Activated naive CD4-positive, alpha-beta T cell (primary cell): ENCODE measurements at places on chromosomes 7 and 10.

- DNase-seq = no peak
Measured at GRCh38 chr10:68561865-68562649, 1.9 kb downstream of the TET1 start.

DNA sequence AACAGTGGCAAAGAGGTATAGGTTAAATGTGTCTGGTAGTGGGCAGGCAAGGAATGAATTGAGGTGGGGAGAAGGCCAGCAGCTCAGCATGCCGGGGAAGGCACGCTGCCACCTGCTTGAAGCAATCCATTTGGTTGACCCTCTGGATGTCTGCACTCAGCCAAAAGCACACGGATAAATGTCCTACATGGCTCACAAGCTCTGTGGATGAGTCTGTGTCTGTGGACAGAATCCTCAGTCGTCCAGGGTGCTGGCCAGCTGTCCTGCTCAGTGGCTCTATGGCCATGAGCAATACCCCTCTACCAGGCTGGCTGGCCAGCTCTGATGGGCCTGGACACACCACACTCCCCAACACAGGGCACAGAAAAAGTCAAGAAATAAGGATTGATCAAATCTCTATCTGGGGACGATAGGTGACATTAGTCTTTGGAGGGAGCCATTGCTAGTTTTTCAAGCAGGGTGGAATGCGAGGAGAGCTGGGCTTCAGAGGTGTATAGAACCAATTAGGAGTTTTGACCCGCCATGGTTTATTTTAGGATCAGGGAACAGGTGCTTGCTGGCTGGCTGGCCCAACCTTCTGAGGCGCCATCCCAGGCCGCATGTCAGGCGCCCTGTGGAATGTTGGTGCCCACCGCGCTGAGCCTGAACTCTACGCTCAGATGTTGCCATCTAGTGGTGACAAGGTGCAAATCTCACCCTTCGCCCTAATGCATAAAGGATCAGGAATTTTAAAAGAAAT, 493.4 kb downstream of the TNS3 start:
- DNase-seq = no peak

GRCh38 chr7:22201186-22201880, 155.6 kb downstream of the RAPGEF5 start:
- DNase-seq = no peak

- no peak for DNase-seq
Measured at GRCh38 chr10:100967332-100967731, 2.0 kb upstream of the SEMA4G start.

- no peak for DNase-seq
Measured at GRCh38 chr10:88849234-88849633, 2.4 kb downstream of the ANKRD22 start.

DNA sequence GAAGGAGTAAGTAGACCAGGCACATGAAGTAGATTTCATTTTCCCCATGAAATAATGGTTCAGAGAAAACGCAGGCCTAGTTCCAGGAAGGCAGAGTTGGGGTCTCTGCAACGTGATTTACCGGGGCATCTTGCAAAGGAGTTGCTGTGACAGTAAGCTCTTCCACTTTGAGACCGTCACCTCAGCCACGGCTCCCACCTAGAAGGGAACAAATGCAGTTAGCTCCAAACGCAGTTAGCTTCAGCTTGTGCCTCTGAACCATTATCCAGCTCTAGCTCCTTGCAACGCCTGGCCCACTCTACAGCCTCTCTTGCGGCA, 7.0 kb upstream of the MYO1G start:
- DNase-seq = no peak

GRCh38 chr10:131186547-131187253, 124.8 kb downstream of the TCERG1L start:
- no peak for DNase-seq

DNA sequence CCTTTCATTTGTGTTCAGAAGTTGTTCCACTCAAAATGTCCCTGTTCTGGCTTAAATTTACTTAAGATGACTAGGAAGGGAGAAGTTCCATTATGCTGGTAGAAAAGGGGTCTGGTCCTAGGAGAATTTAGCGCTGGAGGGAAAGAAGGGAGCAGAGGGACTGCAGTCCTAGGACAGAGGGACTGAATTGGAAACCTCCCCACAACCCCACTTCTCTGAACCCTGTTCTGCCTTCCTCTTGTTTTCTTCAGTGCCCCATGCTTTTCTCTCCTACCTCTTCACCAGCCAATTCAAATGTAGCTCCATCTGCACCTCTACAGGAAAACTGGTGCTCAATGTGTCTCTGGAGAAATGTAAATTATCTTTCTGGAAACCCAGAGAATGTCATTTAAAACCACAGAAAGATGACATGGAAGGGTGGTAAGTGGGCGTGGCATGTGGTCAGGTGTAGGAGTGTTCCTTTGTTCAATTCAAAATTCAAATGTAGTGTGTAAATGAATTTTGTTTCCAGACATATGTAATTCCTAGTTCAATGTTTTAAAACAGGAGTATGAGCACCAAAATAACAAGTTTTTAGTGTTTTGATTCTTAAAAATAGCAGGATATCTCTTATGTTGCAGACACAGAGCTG, 24.0 kb upstream of the RHOBTB1 start:
- no peak for DNase-seq

GRCh38 chr7:46494441-46494840, 573.4 kb upstream of the IGFBP3 start:
- no peak for DNase-seq

- DNase-seq = no peak
Measured at GRCh38 chr7:148481971-148482626, 108.5 kb upstream of the C7orf33 start.

DNA sequence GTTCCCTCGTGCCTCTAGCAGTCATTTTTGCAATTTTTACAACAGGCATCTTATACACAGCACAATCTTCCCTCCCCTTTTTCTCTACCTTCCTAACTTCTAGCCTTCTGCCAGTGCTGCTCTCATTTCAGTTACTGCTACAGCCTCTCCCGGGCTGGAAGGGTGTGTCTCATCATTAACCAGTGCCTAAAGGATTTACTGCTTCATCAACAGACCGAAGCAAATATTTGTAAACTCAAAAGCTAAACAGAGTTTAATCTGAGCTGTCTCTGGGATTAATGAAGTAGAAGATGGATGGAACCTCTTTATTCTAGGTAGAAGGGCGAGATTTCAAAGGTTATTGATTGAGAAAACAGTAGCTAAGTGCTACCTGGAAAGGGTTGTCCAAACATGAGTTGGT, 94.3 kb downstream of the PRPF18 start:
- no peak for DNase-seq

DNA sequence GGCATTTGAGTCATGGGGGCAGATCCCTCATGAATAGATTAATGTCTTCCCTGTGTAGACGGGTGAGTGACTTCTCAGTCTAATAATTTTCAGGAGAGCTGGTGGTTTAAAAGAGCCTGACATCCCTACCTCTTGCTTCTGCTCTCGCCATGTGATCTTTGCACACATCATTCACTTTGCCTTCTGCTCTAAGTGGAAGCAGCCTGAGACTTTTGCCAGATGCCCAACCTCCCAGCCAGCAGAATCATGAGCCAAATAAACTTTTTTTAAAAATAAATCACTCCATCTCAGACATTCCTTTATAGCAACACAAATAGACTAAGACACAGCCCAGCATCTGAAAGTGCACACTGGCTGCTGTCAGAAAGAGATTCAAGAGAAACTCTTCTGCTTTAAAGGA, 155.2 kb downstream of the ZNF365 start:
- no peak for DNase-seq

DNA sequence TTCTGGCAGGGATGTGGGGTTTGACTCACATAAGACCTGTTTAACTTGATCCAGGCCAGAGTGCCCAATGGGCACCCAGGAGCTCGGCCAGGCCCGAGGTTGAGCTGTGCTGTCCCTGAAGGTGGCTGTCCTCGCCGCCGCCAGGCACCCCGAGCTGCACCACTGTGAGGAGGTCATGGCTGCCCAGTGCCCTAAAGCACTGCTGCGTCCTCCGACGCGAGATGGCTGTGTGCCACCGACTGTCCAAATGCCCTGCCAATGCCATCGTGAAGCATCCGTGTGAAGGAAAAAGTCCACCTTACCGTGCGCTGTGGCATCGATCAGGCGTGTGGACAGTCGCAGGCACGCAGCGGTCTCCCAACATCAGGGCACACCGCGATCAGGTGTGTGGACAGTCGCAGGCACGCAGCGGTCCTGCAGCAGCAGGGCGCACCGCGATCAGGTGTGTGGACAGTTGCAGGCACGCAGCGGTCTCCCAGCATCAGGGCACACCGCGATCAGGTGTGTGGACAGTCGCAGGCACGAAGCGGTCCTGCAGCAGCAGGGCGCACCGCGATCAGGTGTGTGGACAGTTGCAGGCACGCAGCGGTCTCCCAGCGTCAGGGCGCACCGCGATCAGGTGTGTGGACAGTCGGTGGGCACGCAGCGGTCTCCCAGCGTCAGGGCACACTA, 120.3 kb downstream of the VIPR2 start:
- DNase-seq = no peak

GRCh38 chr7:106893591-106893990, 28.5 kb downstream of the PIK3CG start:
- DNase-seq = no peak

- DNase-seq = no peak
Measured at GRCh38 chr7:124783271-124783670, 17.7 kb upstream of the GPR37 start.

DNA sequence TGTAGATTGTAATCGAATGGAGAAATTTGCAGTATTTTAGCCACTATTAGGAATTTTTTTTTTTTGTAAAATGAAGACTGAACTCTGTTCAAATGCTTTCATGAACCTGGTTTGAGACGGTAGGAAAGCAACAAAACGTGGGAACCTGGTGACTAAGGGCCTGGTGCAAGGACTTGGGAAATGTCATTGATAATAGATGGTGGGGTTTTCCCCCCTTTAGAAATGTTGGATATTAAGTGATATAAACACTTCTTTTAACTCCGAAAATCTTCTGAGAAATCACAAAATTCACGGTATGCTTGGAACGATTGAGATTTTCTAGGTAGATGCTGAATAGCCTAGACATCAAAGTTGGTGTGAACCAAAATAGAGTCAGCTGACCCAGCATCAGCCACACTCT, 6.4 kb downstream of the IFIT2 start:
- DNase-seq = no peak

- DNase-seq = no peak
Measured at GRCh38 chr10:6211671-6212635, 9.2 kb downstream of the PFKFB3 start.

DNA sequence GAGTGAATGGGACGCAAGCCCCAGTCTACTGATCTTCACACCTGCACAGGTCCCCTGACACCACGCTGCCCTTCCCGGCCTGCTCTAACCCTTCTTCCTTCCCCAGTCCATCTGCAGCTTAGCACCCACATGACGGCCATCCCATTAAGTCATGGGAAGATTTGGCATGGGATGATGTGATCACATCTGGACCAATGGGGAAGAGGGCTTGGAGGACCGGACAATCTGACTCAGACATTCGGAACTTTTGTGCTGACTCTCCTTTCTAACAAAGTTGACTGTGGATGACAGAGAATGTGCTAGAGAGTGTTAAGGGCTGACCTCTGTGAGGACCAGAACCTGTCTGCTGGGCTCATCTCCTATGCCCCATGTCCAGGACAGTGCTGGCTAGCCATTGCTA, 15.6 kb downstream of the CXCL12 start:
- no peak for DNase-seq

GRCh38 chr7:652881-653280, 73.6 kb upstream of the DNAAF5 start:
- DNase-seq = no peak

GRCh38 chr7:95545007-95545615, 51.2 kb downstream of the PDK4 start:
- no peak for DNase-seq

DNA sequence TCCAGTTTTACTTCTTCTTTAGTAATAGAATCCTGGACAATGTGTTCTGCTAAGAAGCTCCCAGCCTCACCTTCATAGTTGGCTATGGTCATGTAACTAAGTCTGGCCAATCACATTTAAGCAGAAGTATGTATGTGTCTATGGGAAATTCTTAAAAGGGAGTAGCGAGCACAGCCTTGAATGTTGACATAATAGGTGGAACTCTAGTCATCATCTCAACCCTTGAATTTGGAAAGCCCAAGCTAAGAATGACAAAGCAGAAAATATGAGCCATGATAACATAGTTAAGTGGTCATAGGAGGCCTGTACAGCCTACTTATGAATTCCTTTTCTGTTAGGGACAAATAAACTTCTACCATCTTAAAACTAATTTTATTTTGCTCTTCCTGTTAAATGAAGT, 134.1 kb downstream of the MAGI2 start:
- DNase-seq = no peak

- no peak for DNase-seq
Measured at GRCh38 chr7:135380351-135380750, 129.6 kb downstream of the CNOT4 start.

- DNase-seq = no peak
Measured at GRCh38 chr7:94357076-94357475, 37.6 kb upstream of the COL1A2 start.

DNA sequence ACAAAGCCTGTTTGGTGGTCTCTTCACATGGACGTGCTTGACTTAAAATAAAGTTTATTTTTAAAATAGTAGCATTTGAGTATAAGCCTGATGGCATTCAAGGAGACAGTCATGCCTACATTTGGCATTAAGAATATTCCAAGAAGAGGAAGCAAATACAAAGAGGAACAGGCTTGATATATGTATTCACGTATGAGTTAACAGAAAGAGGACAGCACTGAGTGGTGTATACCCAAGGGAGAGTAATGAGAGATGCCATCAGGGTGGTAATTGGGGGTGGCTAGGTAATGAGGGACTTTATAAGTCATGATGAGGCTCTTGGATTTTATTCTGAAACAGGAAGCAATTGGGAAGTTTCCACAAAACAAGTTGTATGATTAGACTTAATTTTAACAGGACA, 363.3 kb downstream of the SEMA3D start:
- no peak for DNase-seq

DNA sequence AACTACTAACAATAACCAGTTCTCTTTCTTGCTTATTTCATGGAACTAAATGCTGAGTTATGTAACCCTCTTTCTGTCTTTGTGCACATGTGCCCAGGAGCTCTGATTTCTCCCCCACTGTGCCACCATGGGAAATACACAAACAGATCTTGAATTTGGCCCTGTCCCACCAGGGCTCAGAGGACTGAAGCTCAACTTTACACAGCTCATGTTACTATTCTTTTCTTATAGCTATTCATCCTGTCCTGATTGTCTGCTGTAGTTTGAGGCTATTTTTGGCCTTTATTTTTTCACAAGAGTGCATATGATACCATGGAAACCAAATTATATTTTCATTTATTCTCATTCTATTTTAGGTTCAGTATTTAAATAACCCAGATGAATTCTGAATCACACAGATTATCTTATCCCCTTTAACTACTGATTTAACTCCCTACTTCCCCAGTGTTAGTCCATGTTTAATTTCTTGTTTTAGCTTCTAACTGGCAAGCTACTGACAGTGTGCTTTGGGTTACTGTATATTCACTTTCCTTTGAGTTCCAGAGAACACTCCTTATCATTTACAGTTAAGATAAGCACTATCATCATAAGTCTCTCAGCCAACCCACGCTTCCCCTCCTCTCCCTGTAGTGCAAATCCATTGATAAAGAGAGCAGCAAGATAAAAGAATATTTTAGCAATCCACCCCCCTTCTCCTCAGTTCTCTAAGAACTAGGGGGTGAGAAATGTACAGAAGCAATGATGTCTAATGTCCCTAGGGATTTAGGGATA, 71.8 kb upstream of the GSDME start:
- no peak for DNase-seq
